Activated CD4-positive, alpha-beta T cell treated with anti-CD3 and anti-CD28 coated beads, Interleukin-2, amount 10 ng/mL, durations not matched to agents 7 days and 5 days (primary cell): ENCODE measurements at places on chromosomes 5 and 9. TPM values are rescaled to one million over a fixed set of nuclear protein-coding genes. Genes with fewer than 3 reads are reported as not detected.

GRCh38 chr5:177537389-177538361 is 16.7 kb downstream of the FAM193B start:
- no peak overlapping the region for H3K4me3 ChIP-seq
- no peak for DNase-seq
- peaks cover 19% of the 10 kb centered on the region for H3K36me3 ChIP-seq
- no peaks in the 10 kb centered on the region for H3K27me3 ChIP-seq
- no peak overlapping the region for H3K27ac ChIP-seq
- H3K4me1 ChIP-seq, result peaks cover 2% of the 10 kb centered on the region

GRCh38 chr9:69223605-69224004 is 49.5 kb downstream of the TJP2 start:
- DNase-seq, result no peak
- peaks cover 9% of the 10 kb centered on the region for H3K36me3 ChIP-seq
- no peaks in the 10 kb centered on the region for H3K4me1 ChIP-seq

GRCh38 chr9:8760000-8760767 is 960.6 kb upstream of the DMAC1 start:
- DNase-seq, result no peak
- H3K4me1 ChIP-seq, result no peaks in the 10 kb centered on the region
- H3K4me3 ChIP-seq, result no peak overlapping the region
- H3K27me3 ChIP-seq, result no peaks in the 10 kb centered on the region
- no peak overlapping the region for H3K27ac ChIP-seq

DNA sequence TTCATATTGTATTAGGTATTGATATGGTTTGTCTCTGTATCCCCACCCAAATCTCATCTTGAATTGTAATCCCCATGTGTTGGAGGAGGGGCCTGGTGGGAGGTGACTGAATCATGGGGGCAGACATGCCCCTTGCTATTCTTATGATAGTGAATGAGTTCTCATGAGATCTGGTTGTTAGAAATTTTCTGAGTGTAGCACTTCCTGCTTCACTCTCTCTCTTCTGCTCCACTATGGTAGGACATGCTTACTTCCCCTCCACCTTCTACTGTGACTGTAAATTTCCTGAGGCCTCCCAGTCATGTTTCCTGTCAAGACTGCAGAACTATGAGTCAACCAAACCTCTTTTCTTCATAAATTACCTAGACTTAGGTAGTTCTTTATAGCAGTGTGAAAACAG is 187.4 kb upstream of the SLC24A2 start:
- peaks cover 5% of the 10 kb centered on the region for H3K36me3 ChIP-seq
- peaks cover 17% of the 10 kb centered on the region for H3K4me1 ChIP-seq
- peak overlapping the region; percentile 33 for H3K27ac ChIP-seq
- DNase-seq, result peak; percentile 44
- no peaks in the 10 kb centered on the region for H3K27me3 ChIP-seq

DNA sequence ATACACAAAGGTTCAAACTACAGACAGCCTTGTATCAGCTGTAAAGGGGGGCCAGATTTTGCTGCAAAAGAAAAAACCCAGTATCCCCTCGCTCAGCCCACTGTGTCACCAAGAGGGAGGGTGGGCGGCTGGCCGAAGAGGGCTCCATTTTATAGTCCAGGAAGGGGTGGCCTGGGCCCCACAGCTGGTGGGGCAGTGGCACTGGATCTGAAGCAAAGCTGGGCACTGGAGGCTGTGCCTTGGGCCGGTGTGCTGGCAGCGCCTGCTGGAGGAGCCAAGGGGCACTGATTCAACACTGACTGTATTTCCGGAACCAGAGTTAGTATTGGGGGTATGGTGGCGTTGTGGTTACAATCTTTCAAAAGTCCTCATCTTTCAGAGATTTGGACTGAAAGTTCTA is 9.1 kb downstream of the BRD3 start:
- H3K4me1 ChIP-seq, result peaks cover 27% of the 10 kb centered on the region
- no peaks in the 10 kb centered on the region for H3K36me3 ChIP-seq
- H3K27me3 ChIP-seq, result no peaks in the 10 kb centered on the region
- no peak for DNase-seq
- no peak overlapping the region for H3K4me3 ChIP-seq

- peaks cover 34% of the 10 kb centered on the region for H3K36me3 ChIP-seq
- H3K4me3 ChIP-seq, result no peak overlapping the region
- no peak for DNase-seq
- H3K4me1 ChIP-seq, result peaks cover 34% of the 10 kb centered on the region
- no peak overlapping the region for H3K27ac ChIP-seq
Observed at GRCh38 chr5:180289433-180289832, 2.5 kb downstream of the MAPK9 start.

GRCh38 chr9:83707518-83707767 is 315 bp downstream of the UBQLN1 start:
- peaks cover 18% of the 10 kb centered on the region for H3K36me3 ChIP-seq

DNA sequence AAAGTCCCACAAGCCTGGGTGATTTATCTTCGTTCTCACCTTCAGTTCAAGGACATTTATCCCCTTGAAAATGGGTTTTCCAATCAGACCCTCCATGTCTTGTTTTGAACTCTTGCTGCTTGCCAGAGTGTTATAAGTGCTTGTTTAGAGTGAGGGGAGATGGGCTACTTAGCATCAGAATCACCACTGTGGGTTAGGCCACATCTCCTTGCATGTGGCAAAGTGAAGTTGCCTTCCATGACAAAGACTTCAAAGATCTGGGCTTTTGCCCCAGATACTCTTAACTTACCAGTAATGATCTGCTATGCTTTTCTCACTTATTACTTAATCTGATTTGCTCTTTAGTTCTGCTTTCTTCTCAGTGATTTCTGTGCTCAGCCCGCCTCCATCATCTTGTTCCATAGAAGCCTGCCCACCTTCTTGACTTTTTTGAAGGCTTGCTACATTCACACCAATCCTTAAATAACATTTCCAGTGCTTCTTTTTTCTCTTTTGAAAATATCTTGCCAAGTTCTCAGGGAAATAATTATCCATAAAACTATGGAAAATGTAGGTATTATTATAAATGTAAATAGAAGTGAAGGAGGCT is 39.0 kb downstream of the GPR21 start:
- no peaks in the 10 kb centered on the region for H3K27me3 ChIP-seq
- H3K27ac ChIP-seq, result no peak overlapping the region

- peaks cover 34% of the 10 kb centered on the region for H3K27me3 ChIP-seq
- DNase-seq, result no peak
- no peak overlapping the region for H3K27ac ChIP-seq
Observed at GRCh38 chr9:113872485-113873143, 3.5 kb upstream of the ZNF618 start.

DNA sequence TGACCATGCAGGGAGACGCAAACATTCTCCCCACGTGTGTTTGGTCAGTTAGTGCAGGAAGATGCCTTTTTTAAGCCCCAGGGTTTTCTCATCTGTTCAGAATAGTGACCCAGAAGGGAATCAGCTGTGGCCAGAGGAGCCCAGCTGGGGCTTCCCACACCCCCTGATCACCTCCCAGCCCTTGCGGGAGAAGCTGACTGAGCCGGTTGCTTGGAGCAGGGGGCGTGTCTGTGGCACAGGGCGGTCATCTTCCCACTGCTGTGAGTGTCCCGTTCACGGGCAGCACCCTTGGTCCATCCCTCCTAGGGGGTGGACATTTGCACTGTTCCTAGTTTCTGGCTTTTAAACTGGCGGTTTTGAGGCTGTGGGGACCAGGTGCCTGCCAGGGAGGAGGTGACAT is 69.7 kb downstream of the NEK6 start:
- H3K27ac ChIP-seq, result no peak overlapping the region
- no peaks in the 10 kb centered on the region for H3K27me3 ChIP-seq
- H3K4me1 ChIP-seq, result no peaks in the 10 kb centered on the region
- DNase-seq, result no peak
- H3K36me3 ChIP-seq, result no peaks in the 10 kb centered on the region

DNA sequence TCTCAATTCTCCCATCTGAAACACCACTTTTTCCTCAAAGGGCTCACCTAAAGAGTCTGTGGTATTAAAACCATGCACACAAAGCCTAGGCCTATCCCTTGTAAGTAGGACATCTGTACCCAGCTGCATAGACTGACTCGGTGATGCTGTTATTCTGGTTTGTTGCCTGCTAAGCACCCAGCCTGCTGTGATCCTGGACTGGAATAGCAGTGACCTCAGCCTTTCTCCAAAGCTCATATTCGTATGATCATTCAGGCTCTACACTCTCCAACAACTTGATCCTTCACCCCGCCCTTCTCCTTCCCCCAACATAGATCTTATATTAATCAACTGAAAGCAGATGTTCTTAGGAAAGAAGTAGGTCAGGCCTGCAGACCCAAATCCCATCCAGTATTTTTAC is 81.4 kb upstream of the WWC1 start:
- H3K4me1 ChIP-seq, result no peaks in the 10 kb centered on the region
- no peak overlapping the region for H3K4me3 ChIP-seq
- peaks cover 5% of the 10 kb centered on the region for H3K27me3 ChIP-seq
- no peak for DNase-seq
- no peaks in the 10 kb centered on the region for H3K36me3 ChIP-seq

DNA sequence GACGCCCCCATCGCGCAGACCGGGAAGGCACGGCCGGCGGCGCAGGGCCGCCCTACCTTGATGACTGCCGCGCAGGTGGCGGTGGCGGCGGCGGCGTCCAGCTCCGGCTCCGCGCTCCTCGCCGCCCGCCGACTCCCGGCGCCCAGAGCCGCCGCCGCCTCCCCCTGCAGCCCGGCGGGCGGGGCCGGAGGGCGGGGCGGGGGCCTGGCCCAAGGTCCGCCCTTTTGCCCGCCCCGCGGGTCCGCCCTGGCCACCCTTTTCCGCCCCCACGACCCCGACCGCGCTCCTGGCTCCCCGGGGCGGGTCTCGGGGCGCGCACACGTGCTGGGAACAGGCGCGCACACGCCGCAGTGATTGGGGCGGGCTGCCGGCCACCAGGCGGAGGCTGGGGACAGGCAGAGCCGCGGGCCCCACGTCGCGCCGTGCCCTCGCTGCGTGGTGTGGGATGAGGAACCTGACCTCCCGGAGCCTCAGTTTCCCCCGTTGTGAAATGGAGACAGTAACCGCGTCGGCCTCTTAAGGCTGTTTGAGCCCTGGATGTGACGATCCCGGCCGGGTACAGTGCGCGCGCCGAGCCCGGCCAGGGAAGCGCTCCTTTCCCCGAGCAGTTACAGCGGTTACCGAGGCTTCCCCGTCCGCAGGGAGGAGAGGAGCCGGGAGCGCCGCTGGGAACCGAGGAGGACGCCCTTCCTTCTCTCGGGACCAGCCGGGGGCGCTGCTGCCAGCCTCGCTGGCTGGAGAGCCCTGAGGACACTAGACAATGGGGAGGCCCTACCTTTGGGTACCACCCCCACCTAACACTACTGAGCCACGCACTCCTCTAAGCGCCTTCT is at the start of gene CORO2A:
CORO2A (minus strand) TSS at position 135 of the 833 bp plus-strand sequence. CDS start 34,977 bp downstream, outside the sequence.
- peak within 1 kb of the TSS; percentile 79 for H3K4me3 ChIP-seq
- H3K27ac ChIP-seq, result peak within 1 kb of the TSS; percentile 82
- DNase-seq, result peak; percentile 65
- peaks cover 4% of the 10 kb centered on the region for H3K27me3 ChIP-seq
- peaks cover 18% of the 10 kb centered on the region for H3K4me1 ChIP-seq

GRCh38 chr5:157459715-157460599 is at the start of gene NIPAL4:
Gene NIPAL4, plus strand, starts transcription at chr5:157460213. Its CDS starts 108 bp downstream, at chr5:157460321.
- no peak for DNase-seq
- peaks cover 30% of the 10 kb centered on the region for H3K4me1 ChIP-seq
- no peak within 1 kb of the TSS for H3K27ac ChIP-seq
- no peaks in the 10 kb centered on the region for H3K36me3 ChIP-seq
- H3K27me3 ChIP-seq, result peaks cover 33% of the 10 kb centered on the region

- no peak overlapping the region for H3K4me3 ChIP-seq
- peaks cover 3% of the 10 kb centered on the region for H3K4me1 ChIP-seq
- H3K27ac ChIP-seq, result no peak overlapping the region
- peaks cover 12% of the 10 kb centered on the region for H3K27me3 ChIP-seq
- peak; percentile 75 for DNase-seq
Observed at GRCh38 chr9:6055216-6055615, 39.8 kb upstream of the RANBP6 start.

DNA sequence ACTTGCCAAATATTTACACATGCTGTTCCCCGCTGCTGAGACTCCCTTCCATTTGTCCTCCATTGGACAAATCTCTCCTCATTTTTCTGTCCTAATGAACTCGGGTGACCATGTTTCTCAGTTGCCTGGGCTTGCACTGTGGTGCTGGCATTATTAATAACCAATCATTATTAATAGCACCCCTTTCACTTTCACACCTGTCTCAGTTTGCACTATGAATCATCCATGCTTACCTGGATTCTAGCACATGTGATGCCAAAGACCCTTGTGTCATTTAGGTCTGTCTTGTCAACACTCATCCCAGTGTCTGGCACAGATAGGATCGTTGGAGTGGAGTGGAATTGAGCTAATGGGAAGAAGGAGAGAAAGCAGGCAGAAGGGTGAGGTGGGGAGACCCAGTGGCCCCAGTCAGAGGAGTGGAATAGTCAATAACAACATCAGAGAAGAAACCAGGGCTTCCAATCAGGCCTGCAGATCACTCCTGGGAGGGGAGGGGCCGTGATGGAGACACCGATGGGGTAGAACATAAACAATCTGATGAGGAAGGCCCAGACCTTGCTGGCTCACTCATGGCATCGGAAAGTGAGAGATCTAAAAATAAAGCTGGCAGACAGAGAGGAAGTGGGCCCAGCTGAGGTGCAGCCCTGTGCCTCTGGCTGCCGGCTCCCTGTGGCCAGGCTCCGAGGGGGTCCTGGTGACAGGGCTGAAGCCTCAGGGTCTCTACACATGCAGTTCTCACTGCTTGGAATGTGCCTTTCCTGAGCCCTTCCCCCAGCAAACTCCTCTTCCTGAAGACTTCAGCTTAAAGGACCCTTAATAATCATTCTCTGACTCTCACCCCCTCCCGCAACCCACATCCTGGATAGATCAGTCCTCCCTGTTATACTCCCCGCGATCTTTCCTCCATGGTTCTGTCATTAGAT is 33.5 kb upstream of the CRB2 start:
- peaks cover 50% of the 10 kb centered on the region for H3K4me1 ChIP-seq
- no peaks in the 10 kb centered on the region for H3K36me3 ChIP-seq
- H3K27me3 ChIP-seq, result no peaks in the 10 kb centered on the region
- H3K27ac ChIP-seq, result peak overlapping the region; percentile 92

GRCh38 chr9:4106760-4107143 is 193.1 kb downstream of the GLIS3 start:
- no peaks in the 10 kb centered on the region for H3K4me1 ChIP-seq
- H3K36me3 ChIP-seq, result no peaks in the 10 kb centered on the region
- no peaks in the 10 kb centered on the region for H3K27me3 ChIP-seq
- H3K27ac ChIP-seq, result no peak overlapping the region

GRCh38 chr5:10627160-10627701 is 63.4 kb downstream of the ANKRD33B start:
- no peak for DNase-seq
- peak overlapping the region; percentile 78 for H3K27ac ChIP-seq
- peaks cover 5% of the 10 kb centered on the region for H3K27me3 ChIP-seq
- peaks cover 29% of the 10 kb centered on the region for H3K4me1 ChIP-seq
- H3K36me3 ChIP-seq, result no peaks in the 10 kb centered on the region

- peaks cover 14% of the 10 kb centered on the region for H3K27me3 ChIP-seq
- no peaks in the 10 kb centered on the region for H3K36me3 ChIP-seq
- H3K4me3 ChIP-seq, result no peak overlapping the region
- no peak for DNase-seq
- H3K27ac ChIP-seq, result no peak overlapping the region
- no peaks in the 10 kb centered on the region for H3K4me1 ChIP-seq
Observed at GRCh38 chr9:6150483-6150882, 65.1 kb upstream of the IL33 start.

- no peaks in the 10 kb centered on the region for H3K27me3 ChIP-seq
- peaks cover 79% of the 10 kb centered on the region for H3K36me3 ChIP-seq
- H3K4me1 ChIP-seq, result peaks cover 3% of the 10 kb centered on the region
- no peak overlapping the region for H3K27ac ChIP-seq
- DNase-seq, result no peak
Observed at GRCh38 chr9:2195211-2195610, 180.1 kb downstream of the SMARCA2 start.

Gene CDO1
- not detected for total RNA-seq

Gene ITGA1
- total RNA-seq, result 3.2 TPM

Gene GARIN3
- not detected for total RNA-seq

Gene HOMER1
- 2.6 TPM for total RNA-seq

Gene CMYA5
- total RNA-seq, result 0.20 TPM

Gene JAKMIP2
- 4.3 TPM for total RNA-seq

Gene ZNF454
- total RNA-seq, result not detected

Gene GLDC
- total RNA-seq, result 0.50 TPM
